ENCODE measurements at places on chromosomes 2 and 18.

GRCh38 chr2:64655018-64655664, 1.4 kb upstream of the SERTAD2 start:
- no peak for DNase-seq

DNA sequence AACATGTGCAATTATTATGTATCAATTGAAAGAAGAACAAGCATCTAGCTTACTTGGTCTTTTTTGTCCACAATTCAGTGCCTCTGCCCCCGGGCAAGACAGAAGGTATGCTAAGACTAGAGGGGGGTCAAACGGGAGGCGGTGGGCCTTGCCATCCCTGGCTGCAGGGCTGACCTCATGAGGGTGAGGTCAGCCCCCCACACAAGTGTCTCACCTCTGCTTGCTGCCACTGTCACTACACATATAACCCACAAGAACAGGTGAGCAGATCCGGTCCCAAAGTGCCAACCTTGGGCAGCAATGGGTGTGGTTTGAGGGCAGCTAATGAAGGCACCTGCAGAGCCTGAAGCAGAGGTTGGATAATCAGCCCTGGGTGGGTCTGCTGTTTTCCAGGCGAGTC, 71.5 kb downstream of the EDAR start:
- no peak for DNase-seq

DNA sequence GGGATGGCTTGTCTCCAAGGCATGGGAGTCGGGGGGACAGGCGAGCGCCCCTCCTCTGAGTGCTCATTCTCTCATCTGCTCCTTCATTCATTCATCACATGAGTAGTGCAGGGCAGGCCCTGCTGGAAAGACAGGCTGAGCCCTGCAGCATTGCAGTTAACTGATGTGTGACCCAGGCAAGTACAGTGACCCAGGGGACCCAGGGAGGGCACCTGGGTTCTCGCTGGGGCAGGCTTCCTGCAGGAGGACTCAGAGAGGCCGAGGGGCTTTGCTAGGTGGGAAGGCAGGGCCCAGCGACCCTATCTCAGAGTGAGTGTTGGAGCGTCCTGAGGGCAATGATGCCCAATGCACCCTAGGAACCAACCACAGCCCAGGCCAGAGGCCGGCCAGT, 30.6 kb downstream of the HJURP start:
- DNase-seq = no peak

DNA sequence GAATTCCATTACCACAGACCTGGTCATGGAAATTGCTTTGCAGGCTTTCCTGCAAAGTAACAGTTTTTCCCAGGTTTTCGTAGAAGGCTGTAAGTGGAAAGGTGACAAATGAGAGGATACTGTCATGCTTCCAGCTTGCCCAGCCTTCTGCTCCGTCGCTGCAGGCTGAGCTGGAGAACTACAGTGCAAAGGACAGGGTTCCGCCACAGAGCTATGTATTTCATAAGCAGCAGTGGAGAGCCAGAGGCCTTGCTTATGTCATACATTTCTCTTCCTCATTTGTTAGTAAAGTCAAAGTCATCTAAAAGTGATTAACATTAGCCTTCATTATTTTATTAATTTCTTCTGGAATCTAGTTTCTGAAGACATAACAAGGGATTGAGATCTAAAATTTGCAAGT, 72.9 kb upstream of the RBM44 start:
- no peak for DNase-seq

DNA sequence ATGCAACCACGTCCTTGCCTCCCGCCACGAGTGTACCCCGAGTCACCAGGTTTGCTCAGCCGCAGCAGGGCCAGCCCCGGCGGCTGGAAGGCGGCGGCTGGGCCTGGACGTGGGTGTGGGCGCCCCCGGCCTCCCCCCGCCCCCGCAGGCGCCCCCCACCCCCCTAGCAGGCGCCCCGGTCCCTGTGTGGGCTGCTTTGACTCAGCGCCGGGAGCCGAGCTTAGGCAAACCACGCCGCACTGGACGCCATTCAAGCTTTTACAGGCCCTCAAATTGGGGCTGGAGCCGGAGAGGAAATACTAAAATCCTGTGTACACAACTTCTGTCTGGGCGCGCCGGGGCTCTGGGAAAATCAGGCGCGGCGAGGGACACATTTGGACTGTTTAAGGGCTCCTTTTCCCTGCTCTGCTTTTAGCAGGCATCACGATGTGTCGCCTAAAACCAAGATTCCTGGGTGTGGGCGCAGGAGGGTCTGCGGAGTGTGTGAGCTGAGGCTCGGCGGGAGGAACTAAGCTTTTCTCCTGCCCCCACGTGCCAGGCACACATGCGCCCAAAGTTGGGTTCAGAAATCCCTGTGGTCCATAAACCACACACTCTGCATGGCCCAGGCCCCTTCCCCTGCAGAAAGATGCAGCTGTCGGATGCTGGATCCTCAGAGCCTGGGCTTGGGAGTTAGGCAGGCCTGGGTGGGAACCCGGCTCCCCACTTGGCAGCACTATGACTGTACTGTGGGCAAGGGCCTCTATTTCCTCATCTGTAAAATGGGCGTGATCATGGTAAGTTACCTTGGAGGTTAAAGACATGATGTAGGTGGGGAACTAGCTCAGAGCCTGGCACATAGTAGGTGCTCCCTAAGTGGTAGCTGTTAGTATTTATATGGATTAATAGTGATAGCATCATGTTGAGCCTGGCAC, 57.6 kb downstream of the ATOH8 start:
- no peak for DNase-seq

DNA sequence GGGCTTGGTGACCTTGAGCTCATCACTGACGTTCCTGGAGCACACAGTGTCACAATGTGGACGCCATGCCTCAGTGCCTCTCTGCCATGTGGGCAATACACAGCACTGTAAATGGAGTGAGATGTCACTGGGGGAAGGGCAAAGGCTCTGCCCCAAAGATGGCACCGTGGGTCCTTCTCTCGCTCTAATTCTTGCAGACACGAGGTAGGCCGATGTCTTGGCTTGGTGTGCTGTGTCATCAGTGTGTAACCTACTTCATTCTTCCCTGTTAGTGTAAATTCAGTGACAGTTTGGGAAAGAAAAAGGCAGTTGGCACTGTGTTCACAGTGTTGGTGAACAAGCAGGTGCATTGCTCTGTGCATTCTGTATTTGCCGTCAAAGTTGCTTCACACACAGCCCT, 309.3 kb upstream of the MYT1L start:
- no peak for DNase-seq

- DNase-seq = no peak
Measured at GRCh38 chr2:26740890-26741302, 23.2 kb upstream of the SLC35F6 start.

GRCh38 chr2:140701726-140702125, 1429.1 kb downstream of the LRP1B start:
- DNase-seq = no peak

DNA sequence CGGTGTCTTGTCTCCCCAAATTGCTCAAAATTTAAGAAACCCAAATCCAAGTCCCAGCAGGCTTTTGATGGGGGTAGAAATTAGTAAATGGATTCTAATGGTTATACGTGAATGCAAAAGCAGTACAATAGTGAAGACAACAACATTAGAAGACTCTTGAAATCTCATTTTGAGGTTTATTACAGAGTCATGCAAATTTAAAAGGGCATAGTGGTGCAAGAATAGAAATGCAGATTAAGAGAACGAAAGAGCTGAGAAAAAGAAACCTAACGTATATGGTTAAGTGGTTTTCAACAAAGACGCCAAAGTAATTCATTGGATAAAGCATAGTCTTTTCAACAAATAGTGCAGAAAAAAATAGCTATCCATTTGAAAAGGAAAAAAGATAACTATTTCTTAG, 33.2 kb upstream of the CXXC1 start:
- DNase-seq = no peak

DNA sequence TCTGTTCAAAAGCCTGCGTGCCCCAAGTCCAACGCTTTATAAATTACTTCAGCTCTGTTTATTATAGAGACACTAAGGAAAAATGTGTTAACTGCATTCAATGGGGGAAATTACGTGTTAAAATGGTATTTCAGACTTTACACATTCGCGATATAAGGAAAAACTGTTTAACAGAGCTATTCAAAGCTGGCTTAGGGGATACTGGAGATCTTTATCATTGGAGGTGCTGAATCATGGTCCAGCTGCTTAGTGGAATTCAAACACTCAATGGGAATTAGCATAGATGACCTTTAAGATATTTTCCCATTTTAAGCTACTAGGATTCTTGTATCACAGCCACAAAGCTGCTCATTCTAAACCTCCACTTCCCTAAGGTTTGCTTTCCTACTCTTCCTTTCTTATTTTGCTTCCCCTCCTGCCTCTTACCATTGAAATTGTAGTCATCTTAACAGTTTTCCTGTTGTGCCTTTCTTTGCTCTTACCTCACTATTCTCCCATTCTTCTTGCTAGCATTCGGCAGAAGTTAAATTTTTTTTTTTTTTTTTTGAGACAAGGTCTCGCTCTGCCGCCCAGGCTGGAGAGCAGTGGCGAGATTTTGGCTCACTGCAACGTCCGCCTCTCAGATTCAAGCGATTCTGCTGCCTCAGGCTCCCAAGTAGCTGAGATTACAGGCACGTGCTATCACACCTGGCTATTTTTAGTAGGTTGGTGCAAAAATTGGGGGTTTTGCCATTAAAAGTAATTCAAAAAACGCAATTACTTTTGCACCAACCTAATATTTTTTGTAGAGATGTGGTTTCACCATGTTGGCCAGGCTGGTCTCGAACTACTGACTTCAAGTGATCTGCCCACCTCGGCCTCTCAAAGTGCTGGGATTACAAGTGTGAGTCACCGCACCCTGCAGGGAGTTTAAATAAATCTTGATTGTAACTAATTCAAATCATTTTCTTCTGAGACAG, 6.5 kb downstream of the SULT6B1 start:
- DNase-seq = no peak

GRCh38 chr18:47909484-47909883, 21.0 kb downstream of the SMAD2 start:
- no peak for DNase-seq

DNA sequence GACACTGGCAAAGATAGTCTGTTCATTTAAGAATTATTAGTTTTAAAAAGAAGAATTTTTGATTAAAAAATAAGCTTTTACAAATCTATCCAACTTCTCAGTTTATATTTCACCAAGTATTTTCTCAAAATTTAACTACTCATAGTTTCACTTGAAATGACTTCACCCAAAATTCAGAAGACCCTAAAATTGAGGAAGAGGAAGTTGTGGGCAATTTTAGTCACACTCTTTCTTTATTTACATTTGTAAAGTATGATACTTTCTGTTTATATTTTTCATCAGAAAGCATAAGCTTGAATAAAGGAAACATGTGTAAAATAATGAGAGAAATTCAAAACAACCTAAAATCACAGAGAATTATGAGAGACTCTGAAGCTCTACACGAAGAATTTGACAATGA, 278.8 kb upstream of the MEIS1 start:
- no peak for DNase-seq

DNA sequence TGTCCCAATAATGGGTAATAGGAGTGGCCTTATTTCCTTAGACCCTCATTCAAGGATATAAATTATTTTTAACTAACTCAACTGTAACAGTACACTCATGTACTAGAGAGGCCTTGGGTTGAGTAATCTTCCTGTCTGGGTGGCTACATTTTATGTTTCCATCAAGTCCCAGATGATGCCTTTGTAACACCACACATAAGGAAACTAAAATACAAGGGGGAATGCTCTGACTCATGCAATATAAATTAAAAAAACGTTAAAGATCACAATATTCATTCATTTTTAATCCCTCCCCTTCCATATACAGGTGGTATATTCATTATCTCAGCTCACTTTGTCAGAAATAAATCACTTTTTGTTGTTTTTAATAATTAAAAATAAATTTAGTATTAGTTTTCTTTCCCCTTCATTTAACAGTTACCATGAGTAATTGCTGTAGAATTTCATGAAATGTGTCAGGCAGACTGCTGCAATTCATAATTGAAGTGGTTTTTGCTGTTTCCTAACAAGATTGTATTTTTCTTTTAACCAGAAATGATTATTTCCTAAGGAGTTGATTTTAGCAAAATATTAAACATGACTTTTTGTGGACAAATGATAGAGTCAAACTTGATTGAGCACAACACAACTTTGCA, 1403.6 kb downstream of the SUCLG1 start:
- no peak for DNase-seq

DNA sequence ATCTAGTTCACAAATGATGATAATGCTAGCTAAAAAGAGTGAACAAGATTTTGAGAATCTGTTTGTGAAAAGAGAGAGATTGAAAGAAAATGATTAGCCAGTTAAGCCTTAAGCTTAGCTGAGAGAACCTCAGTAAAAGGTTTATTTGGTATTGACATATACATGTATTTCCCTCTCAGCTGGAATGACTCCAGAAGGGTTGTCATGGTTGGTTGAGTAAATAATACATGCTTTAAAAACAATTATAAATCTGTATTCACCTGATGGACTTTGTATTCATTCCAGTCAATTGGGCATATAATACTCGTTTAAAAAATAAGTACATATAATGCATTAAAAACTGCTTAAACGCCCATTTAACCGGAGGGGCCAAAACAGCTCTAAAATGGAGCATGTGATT, 181.4 kb downstream of the GRB14 start:
- no peak for DNase-seq

- DNase-seq = no peak
Measured at GRCh38 chr2:136125236-136125635, 7.3 kb upstream of the CXCR4 start.

- no peak for DNase-seq
Measured at GRCh38 chr2:157911750-157912149, 35.6 kb upstream of the ACVR1 start.

GRCh38 chr18:48740068-48740440, 201.2 kb downstream of the CTIF start:
- no peak for DNase-seq
